NAMALWA (cell line): ENCODE measurements at places on chromosomes 5 and 9.

DNA sequence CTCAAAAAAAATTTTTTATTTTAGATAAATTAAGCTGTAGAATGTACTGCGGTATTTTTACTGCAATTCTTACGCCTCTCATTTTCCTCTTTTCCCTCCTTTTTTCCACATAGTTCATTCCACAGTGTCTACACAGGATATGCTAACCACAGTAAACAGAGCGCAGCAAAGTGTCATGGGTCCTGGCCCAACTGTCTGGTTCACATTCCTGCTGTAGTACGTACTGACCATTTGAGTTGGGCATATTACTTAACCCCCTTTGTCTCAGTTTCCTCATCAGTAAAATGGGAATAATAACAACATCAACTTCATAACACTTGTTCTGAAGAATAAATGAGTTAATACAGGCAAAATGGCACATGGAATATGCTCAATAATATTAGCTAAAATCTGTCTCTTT lies 41.6 kb downstream of the SLC44A1 start:
- no peak for DNase-seq

GRCh38 chr5:169595172-169595820 lies 11.7 kb downstream of the SPDL1 start:
- no peak for DNase-seq

- DNase-seq, result no peak
Observed at GRCh38 chr5:173785400-173785799, 102.7 kb upstream of the CPEB4 start.

DNA sequence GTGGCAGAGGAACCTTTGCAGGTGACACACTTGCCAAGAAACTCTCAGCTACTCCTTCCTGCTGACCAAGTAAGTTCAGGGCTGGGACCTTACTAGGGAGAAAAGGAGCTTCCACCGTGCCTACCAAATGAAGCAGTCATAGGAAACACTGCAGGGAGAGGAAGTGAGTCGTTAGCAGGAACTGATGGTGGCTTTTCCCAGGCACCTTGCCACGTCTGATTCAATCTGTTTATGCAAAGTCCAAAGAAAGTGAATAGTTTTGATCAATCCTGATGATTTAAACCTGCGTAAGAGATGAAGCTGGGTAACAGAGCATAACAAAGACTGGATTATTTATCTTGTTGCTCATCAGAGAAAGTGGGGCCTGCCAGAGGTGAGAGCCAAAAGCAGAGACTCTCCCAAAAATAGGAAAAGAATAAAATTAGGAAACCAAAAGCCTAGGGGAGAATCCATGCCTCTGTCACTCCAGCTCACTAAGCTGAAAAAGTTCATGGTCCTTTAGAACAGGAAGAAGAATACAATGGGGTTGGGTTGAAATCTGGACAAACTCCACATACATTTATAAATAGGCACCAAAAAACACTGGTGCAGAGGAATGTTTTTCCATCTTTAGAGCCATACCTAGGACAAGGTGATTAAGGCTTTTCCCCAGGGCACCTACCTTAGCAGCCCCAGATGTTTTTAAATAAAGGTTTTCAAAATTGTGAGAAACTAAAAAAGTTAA lies 9.3 kb upstream of the PFDN1 start:
- DNase-seq, result no peak

DNA sequence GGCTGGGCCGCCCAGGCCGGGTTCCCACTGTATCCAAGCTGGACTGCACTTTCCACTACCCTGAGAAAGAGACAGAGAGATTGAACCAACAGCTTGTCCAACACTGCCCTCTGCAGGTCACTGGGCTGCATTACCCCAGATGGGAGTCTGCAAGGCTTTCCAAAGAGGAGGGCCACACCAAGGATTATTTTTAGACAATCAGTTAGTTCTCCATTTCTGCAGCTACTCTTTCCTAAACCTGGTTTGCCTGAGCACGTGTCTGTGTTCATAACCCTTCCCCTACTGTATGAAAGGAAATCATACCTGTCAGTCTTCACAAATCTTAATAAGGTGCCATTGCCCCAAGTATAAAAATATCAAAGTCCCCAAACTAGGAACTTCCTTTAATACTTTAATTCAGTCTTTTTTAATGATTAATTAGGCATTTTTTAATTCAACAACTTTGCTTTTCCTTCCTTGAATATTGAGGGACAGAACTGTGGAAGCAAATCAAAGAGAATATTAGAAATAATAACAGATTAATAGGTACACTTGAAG lies 13.4 kb upstream of the FGF1 start:
- DNase-seq, result peak; percentile 85

DNA sequence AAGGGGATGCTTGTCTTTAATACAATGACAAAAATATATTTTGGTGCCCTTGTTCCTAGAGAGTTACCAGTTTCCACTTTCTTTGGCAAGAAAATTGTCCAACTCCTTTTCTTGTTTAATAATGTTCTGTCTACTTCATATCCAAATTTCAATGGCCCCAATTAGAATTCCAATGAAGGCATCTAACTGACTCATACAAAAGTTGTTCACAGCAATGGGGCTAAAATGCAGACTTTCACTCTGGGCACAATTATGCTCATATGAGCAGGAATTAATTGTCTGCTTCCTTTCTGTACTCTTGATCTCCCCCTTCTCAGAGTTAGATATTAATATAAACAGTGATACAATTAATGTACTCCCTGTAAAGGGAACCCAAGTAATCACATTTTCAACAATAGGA lies 42.1 kb upstream of the ZNF622 start:
- no peak for DNase-seq

DNA sequence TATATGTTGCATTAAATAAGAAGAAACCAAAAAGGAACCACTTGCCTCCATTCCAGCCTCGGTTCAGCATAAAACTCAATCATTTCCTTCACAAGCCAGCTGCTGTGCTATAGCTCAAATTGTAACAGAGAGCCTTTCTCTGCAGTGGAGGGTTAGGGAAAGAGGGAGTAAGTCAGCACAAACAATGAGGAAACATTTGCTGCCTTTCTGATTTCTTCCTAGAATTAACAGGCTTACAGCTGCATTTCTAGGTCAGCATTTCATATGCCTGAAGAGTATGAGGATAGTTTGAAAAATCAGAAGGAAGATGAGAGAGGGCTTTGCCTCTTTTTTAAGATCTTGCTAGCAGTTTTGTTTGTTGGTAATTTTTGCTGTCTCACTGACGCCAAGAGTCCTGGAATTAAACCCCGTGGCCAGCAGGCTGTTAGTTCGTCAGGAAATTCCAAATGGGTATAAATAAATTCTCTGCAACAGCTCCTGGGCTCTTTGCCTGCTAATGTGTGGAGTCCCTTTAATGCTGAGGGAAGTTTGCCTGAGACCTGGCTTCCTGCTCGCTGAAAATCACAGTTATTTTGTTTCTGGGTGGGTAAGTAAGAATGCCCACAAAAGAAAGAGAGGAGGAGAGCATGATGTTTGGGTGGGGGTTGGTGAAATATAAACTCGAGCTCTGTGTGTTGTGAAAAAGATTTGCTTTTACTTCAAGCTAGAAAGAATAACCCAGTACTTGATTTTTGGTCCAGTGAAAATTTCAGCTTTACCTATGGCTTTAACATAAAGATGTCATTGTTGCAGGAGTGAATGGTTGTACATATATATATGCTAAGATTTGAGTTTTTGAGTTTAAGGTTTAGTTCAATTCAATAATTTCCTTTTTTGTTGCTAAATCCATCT lies 148.1 kb upstream of the DMRT1 start:
- DNase-seq, result no peak

GRCh38 chr5:146827901-146828300 lies 50.7 kb downstream of the PPP2R2B start:
- no peak for DNase-seq

DNA sequence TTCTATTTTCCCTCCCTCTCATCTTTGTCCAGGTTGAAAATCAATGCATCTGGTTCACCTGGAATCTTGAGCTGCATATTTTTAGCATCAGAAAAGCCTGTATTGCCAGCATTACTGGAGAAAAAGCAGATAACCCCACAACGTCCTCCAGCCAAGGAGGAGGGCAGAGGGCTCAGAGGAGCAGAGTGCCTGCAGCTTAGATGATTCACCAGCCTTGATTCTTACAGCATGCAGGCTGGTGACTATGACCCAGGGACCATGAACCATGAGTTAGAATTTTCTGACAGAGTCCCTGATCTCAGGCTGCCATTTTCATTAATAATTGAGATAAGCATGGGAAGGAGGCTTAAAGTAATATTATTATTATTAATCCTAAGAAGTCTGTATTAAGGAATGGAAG lies 278.2 kb downstream of the BRINP1 start:
- no peak for DNase-seq

DNA sequence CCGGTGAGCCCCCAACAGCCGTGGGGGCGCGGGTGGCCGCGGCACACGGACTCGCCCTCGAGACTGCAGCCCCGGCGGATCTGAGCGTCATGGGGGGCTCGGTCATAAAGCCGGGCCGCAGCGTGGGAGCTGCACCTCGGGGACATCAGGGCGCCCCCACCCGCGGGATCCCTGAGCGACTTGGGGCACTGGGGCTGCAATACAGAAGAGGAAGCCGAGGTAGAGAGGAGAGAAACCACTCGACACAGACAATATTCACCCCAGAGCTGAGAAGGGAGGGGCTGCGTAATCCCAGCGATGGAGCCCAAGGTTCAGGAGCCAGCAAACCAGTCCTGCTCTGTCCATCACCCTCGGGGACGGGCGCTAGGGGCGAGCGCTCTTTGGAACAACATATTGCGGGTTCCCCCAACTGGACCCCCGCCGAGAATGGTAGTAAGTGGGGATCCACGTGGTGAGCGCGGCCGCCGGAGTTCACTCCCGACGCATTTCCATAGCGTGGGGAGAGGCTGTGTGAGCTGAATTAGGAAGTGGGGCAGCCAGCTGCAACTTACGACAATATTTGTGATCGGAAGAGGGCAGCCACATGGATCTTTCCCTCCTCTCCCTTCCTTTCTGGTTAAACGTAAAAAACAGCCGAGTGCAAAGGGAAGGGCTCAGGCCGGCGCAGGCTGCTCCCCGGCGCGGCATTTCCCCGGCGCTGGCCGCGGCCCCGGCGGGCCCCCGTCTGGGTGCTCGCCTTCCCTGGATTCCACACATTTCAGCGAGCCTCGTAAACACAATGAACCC lies 9.9 kb downstream of the PTCH1 start:
- DNase-seq, result peak; percentile 75
